ENCODE measurements at places on chromosomes 1 and 21.

GRCh38 chr21:45105906-45106485 is 31.6 kb downstream of the ADARB1 start:
- DNase-seq = no peak

DNA sequence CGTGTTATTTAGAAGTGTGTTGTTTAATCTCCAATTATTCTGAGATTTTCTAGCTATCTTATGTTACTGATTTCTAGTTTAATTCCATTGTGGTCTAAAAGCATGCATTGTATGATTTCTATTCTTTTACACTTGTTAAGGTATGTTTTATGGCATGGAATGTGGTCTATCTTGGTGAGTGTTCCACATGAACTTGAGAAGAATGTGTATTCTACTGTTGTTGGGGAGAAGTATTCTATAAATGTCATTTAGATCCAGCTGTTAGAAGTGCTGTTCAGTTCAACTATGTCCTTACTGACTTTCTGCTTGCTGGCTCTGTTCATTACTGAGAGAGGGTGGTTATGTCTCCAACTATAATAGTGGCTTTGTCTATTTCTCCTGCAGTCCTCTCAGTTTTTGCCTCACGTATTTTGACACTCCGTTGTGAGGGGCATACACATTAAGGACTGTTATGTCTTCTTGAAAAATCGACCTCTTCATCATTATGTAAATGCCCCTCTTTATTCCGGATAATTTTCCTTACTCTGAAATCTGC is 12.0 kb upstream of the PLA2G5 start:
- no peak for DNase-seq

- DNase-seq = no peak
Observed at GRCh38 chr1:10760566-10761502, 35.6 kb downstream of the CASZ1 start.

DNA sequence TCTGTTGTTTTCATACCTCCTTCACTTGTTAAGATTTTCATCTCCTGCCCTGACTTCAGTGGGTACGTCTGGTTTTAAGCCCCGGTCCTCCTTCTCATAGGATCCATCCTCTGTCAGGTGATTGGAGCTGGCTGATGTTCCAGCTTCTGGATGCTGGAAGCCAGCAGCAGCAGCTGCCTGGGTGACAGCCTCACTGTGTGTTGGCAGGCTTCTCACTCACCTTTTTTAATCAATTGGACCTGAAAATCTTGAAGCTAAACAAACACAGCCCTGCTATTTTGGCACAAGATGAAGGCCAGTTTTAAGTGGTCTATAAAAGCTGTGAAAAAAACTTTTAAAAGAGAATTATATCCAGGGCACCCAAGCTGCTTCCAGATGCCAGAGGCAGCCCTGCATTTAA is 181.0 kb downstream of the DISC1 start:
- DNase-seq = no peak

DNA sequence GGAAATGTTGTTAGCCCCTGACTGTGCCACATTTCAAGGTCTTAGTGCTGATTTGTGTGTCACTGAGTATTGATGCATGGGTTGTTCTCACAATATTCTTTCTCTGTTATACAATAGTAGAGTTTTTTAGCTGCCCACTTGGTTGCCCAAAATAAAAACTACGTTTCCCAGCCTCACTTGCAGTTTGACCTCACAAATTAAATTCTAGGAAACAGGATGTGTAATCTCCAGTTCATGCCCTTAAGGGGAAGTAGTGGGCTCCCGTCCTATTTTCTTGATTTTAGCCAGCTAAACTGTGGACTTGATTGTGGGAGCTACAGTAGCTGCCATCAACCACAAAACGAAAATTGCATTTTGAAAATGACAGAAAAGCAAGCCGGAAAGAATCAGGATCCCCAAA is 27.3 kb upstream of the LAMC1 start:
- DNase-seq = no peak

DNA sequence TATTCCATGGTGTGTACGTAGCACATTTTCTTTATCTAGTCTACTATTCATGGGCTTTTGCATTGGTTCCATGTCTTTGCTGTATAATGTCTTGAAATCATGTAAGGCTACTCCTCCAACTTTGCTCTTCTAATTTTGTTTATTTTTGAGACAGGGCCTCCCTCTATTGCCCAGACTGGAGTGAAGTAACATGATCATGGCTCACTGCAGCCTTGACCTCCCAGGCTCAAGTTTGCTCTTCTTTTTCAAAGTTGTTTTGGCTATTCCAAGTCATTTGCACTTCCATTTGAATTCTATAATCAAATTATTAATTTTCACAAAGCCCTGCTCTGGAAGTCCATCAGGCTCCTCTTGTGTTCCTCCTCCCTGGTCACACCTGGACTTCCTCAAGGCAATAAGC is 90.2 kb upstream of the SGIP1 start:
- DNase-seq = no peak

Data from activated CD4-positive, CD25-positive, alpha-beta regulatory T cell treated with anti-CD3 and anti-CD28 coated beads, Interleukin-2, amount 50 U/mL, for 16 hours (primary cell).